ENCODE measurements at places on chromosomes 1 and 21.

- H3K27me3 ChIP-seq = no peaks in the 10 kb centered on the region
- no peak overlapping the region for H3K4me3 ChIP-seq
- H3K36me3 ChIP-seq = no peaks in the 10 kb centered on the region
- no peak overlapping the region for H3K27ac ChIP-seq
- no peaks in the 10 kb centered on the region for H3K4me1 ChIP-seq
These were observed 56.4 kb upstream of the TPTE start for GRCh38 chr21:10464975-10465374.

- DNase-seq = peak; percentile 75
- no peak overlapping the region for H3K27ac ChIP-seq
- no peaks in the 10 kb centered on the region for H3K36me3 ChIP-seq
- peaks cover 56% of the 10 kb centered on the region for H3K27me3 ChIP-seq
- H3K4me3 ChIP-seq = no peak overlapping the region
These were observed 46.1 kb upstream of the ABCG1 start for GRCh38 chr21:42172596-42173483.

- H3K36me3 ChIP-seq = peaks cover 31% of the 10 kb centered on the region
- peaks cover 20% of the 10 kb centered on the region for H3K4me1 ChIP-seq
- peak overlapping the region; percentile 98 for H3K4me3 ChIP-seq
- no peaks in the 10 kb centered on the region for H3K27me3 ChIP-seq
These were observed 4.2 kb downstream of the PPP1R15B start for GRCh38 chr1:204407295-204407971.

- H3K27me3 ChIP-seq = no peaks in the 10 kb centered on the region
- no peak overlapping the region for H3K4me3 ChIP-seq
- no peak overlapping the region for H3K27ac ChIP-seq
- no peak for DNase-seq
- peaks cover 7% of the 10 kb centered on the region for H3K4me1 ChIP-seq
These were observed 132.2 kb downstream of the CASZ1 start for GRCh38 chr1:10664251-10664650.

GRCh38 chr1:24745711-24746413 is 615 bp downstream of the CLIC4 start:
- H3K4me1 ChIP-seq = peaks cover 73% of the 10 kb centered on the region
- H3K27me3 ChIP-seq = no peaks in the 10 kb centered on the region
- peak overlapping the region; percentile 97 for H3K4me3 ChIP-seq
- H3K27ac ChIP-seq = peak overlapping the region; percentile 97

GRCh38 chr1:100184536-100184935 is 6.5 kb upstream of the LRRC39 start:
- no peak overlapping the region for H3K4me3 ChIP-seq
- H3K27me3 ChIP-seq = no peaks in the 10 kb centered on the region
- no peak for DNase-seq
- H3K27ac ChIP-seq = no peak overlapping the region
- peaks cover 2% of the 10 kb centered on the region for H3K36me3 ChIP-seq

- H3K36me3 ChIP-seq = no peaks in the 10 kb centered on the region
- no peaks in the 10 kb centered on the region for H3K27me3 ChIP-seq
- DNase-seq = no peak
These were observed 24.8 kb upstream of the ATP2B4 start for GRCh38 chr1:203601716-203602309.

GRCh38 chr1:58620926-58621325 is 43.9 kb upstream of the TACSTD2 start:
- DNase-seq = no peak
- H3K36me3 ChIP-seq = no peaks in the 10 kb centered on the region
- H3K27me3 ChIP-seq = peaks cover 5% of the 10 kb centered on the region
- H3K4me1 ChIP-seq = peaks cover 5% of the 10 kb centered on the region
- no peak overlapping the region for H3K27ac ChIP-seq

DNA sequence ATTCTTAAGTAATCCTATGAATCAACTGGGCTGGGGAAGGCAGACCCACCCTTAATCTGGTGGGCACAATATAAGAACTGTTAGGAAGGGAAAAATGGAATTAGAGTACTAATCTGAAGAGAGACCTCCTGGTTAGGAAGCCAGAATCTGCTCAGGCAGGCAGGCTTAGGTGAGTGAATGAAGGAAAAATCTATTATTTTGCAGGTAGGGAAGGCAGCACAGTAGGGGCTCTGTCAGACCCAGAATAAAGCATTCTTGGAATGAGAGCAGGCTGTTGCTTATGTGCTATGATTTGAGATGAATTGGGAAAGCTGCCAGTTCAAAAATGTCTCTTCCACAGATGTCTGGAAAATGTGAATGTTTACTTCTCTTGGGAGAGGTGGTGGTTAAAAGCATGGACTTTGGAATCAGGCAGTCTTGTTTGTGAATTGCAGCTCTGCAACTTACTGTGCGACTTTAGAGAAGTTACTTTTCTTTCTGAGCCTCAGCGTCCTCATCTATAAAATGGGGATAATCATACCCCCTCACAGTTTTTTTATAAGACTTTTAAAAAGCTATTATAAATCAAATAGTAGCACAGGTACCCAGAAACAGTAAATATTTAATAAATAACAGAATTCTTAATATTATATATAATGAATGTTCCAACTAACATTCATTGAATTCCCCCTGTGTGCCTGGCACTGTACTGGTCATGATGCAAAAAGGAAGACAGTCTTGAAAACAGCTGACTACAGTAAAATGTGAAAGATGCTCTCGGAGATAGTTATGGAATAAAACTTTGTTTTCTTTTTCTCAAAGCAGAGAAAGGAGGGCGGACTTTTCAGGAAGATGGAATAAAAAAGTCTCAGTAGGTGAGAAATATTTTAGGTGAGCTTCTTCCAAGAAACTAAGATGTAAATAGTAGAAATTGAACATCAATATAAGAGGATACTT is 15.3 kb upstream of the ZNF644 start:
- peaks cover 31% of the 10 kb centered on the region for H3K27me3 ChIP-seq
- no peak for DNase-seq
- H3K27ac ChIP-seq = no peak overlapping the region
- peaks cover 4% of the 10 kb centered on the region for H3K4me1 ChIP-seq
- no peak overlapping the region for H3K4me3 ChIP-seq
- no peaks in the 10 kb centered on the region for H3K36me3 ChIP-seq

DNA sequence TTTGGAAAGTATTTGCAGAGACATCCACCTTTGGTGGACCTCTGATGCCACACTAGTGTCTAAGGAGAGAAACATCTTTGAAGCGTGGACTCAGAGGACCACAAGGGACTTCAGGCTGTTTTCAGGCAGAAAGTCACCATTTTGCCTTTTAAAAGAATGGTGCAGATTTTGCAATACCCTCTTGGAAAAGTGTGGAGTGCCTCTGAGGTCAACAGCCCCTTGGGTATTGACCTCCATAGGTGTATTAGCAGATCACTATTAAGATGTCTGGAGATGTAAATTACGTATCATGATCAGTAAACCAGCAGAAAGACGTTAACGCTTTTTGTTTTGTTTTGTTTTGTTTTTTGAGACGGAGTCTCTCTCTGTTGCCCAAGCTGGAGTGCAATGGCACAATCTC is 87.0 kb downstream of the INTS7 start:
- H3K4me1 ChIP-seq = peaks cover 4% of the 10 kb centered on the region
- H3K4me3 ChIP-seq = no peak overlapping the region
- peaks cover 14% of the 10 kb centered on the region for H3K36me3 ChIP-seq
- no peaks in the 10 kb centered on the region for H3K27me3 ChIP-seq
- DNase-seq = no peak
- no peak overlapping the region for H3K27ac ChIP-seq

DNA sequence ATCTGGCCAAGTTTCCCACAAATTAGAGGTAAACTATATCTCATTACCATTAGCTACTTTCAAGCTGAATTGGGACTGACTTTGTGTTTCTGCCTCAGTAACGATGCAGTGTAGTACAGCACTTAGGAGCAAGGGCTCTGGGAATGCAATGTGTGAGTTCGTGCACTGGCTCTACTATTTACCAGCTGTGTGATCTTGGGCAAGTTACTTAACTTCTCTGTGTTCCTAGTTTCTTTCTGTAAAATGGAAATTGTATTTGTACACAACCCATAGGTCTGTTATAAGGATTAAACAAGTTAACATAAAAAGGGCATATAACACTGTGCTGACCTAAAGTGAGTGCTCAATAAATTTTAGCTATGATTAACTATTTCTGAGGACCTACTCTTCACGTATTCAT is 65.0 kb upstream of the CSF1 start:
- peaks cover 6% of the 10 kb centered on the region for H3K4me1 ChIP-seq
- peaks cover 6% of the 10 kb centered on the region for H3K27me3 ChIP-seq
- peaks cover 2% of the 10 kb centered on the region for H3K36me3 ChIP-seq
- H3K27ac ChIP-seq = no peak overlapping the region
- no peak for DNase-seq

Data from osteocyte (in vitro differentiated cells).